WTC11 (cell line): ENCODE measurements at places on chromosomes 5 and 9.

DNA sequence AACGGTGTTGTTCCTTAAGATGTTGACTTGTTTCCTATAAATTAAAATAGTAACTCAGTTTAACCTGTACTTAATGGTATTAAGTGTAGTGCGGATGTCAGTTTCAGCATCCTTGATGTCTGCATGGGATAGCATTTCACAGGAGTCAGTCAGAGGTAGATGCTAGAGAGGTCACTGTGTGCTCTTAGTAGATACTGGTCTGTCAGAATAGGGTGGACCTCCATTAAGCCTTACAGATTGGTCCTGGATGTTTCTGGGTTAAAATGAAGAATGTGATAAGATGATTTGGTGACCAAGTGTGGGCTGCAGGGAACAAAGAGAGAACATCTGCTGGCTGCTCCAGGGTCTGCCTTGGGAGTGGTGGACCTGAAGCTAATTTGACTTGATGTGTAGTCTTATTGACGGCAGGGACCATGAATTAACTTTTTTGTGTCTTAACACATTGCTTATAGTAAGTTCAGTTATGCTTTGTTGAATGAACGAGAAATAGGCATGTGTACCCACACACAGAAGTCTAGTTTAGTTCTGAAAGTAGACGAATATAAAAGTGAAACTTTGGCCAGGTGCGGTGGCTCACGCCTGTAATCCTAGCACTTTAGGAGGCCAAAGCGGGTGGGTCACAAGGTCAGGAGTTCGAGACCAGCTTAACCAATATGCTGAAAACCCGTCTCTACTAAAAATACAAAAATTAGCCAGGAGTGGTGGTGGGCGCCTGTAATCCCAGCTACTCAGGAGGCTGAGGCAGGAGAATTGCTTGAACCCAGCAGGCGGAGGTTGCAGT, 12.5 kb downstream of the RAB24 start:
- H3K4me1 ChIP-seq = peaks cover 1% of the 10 kb centered on the region; the same call in 1 of the 2 replicates
- no peak overlapping the region for H3K4me3 ChIP-seq
- H3K36me3 ChIP-seq = peaks cover 83% of the 10 kb centered on the region
- no peak for DNase-seq
- H3K27ac ChIP-seq = peak overlapping the region; percentile 23; the same call in 1 of the 2 replicates

DNA sequence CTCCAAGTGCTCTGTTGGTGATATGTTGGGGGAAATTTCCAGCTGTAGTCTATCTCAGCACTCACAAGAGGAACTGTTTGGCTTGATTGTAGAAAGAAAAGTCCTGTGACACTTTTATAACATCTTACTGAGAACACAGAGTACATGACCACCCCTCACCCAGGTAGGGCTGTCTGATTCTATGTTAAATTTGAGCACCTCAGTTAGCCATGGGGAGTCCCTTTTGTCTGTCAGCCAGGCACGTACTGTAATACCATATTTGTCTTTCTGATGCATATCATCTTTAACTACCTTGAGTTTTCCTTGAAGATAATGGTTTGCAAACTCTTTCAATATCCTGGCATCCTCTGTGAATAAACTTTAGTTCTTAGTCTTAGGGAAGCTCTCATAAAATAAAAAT, 164.5 kb downstream of the IZUMO3 start:
- peaks cover 23% of the 10 kb centered on the region for H3K4me1 ChIP-seq
- H3K27me3 ChIP-seq = no peaks in the 10 kb centered on the region
- H3K36me3 ChIP-seq = peaks cover 29% of the 10 kb centered on the region
- no peak for DNase-seq
- no peak overlapping the region for H3K4me3 ChIP-seq
- H3K27ac ChIP-seq = peak overlapping the region; percentile 41

- H3K4me3 ChIP-seq = no peak overlapping the region
- DNase-seq = no peak
- H3K36me3 ChIP-seq = no peaks in the 10 kb centered on the region
- no peaks in the 10 kb centered on the region for H3K27me3 ChIP-seq
- H3K4me1 ChIP-seq = no peaks in the 10 kb centered on the region
Observed at GRCh38 chr5:68334553-68334886, 119.0 kb downstream of the PIK3R1 start.

- no peak overlapping the region for H3K4me3 ChIP-seq
- no peak for DNase-seq
- H3K4me1 ChIP-seq = no peaks in the 10 kb centered on the region
- H3K36me3 ChIP-seq = no peaks in the 10 kb centered on the region
- no peaks in the 10 kb centered on the region for H3K27me3 ChIP-seq
- H3K27ac ChIP-seq = no peak overlapping the region
Observed at GRCh38 chr5:73786043-73786831, 160.2 kb downstream of the ARHGEF28 start.

- H3K27me3 ChIP-seq = no peaks in the 10 kb centered on the region; the same call in 1 of the 2 replicates
- no peaks in the 10 kb centered on the region for H3K36me3 ChIP-seq
- H3K27ac ChIP-seq = no peak overlapping the region
- peaks cover 5% of the 10 kb centered on the region; the same call in 1 of the 2 replicates for H3K4me1 ChIP-seq
Observed at GRCh38 chr9:111287127-111287526, 42.9 kb downstream of the OR2K2 start.

GRCh38 chr9:31492229-31492628, 892.2 kb upstream of the ACO1 start:
- peaks cover 4% of the 10 kb centered on the region; the same call in 1 of the 2 replicates for H3K4me1 ChIP-seq

- peaks cover 12% of the 10 kb centered on the region for H3K4me1 ChIP-seq
- H3K36me3 ChIP-seq = no peaks in the 10 kb centered on the region
- no peak overlapping the region for H3K27ac ChIP-seq
- DNase-seq = no peak
- no peak overlapping the region for H3K4me3 ChIP-seq
Observed at GRCh38 chr5:17305017-17305416, 87.6 kb downstream of the BASP1 start.

GRCh38 chr5:138874771-138875551, at the start of gene LRRTM2:
Gene LRRTM2 (minus strand): TSS chr5:138875335. CDS start chr5:138874911, 424 bp downstream.
- H3K36me3 ChIP-seq = 0 out of 2 replicates have a peak, but pooled peaks cover 8% of the 10 kb centered on the region
- H3K4me3 ChIP-seq = no peak within 1 kb of the TSS
- H3K27ac ChIP-seq = peak within 1 kb of the TSS; percentile 83
- peaks cover 86% of the 10 kb centered on the region for H3K4me1 ChIP-seq

GRCh38 chr9:107932601-107933000, 443.0 kb upstream of the KLF4 start:
- no peaks in the 10 kb centered on the region; the same call in 1 of the 2 replicates for H3K27me3 ChIP-seq
- 0 out of 2 replicates have a peak, but pooled peaks cover 4% of the 10 kb centered on the region for H3K4me1 ChIP-seq
- H3K4me3 ChIP-seq = no peak overlapping the region
- DNase-seq = no peak

DNA sequence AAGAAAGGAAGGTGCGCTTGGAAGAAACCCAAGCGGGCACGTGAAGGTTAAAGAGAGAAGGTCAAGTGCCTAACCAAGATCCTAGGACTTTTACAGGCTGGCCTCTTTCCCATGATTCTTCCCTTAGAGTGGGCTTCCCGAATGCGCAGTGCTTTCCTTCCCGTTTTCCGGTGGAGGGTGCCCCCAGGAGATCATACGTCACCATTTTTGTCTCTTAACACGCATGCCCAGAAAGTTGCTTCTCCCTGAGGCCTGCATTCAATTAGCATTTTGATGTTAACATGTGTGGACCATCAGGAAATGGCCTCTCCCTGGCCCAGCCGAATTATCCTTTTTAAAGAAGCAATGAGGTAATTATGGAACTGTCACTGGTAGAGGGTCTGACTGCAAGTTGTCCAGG, 1.9 kb upstream of the RUSC2 start:
- H3K27ac ChIP-seq = no peak overlapping the region
- H3K4me1 ChIP-seq = peaks cover 32% of the 10 kb centered on the region
- DNase-seq = no peak
- peak overlapping the region; percentile 40 for H3K4me3 ChIP-seq
- H3K27me3 ChIP-seq = peaks cover 4% of the 10 kb centered on the region; the same call in 1 of the 2 replicates
- 0 out of 2 replicates have a peak, but pooled peaks cover under 1% of the 10 kb centered on the region for H3K36me3 ChIP-seq

- H3K4me3 ChIP-seq = no peak overlapping the region
- H3K36me3 ChIP-seq = no peaks in the 10 kb centered on the region
- no peaks in the 10 kb centered on the region for H3K27me3 ChIP-seq
- DNase-seq = no peak
- peak overlapping the region; percentile 45; the same call in 1 of the 2 replicates for H3K27ac ChIP-seq
Observed at GRCh38 chr9:130526193-130526853, 53.1 kb upstream of the FUBP3 start.
